ENCODE measurements at places on chromosomes 11 and 22.

- DNase-seq, result no peak
Observed at GRCh38 chr11:125174686-125175085, 10.1 kb downstream of the PKNOX2 start.

DNA sequence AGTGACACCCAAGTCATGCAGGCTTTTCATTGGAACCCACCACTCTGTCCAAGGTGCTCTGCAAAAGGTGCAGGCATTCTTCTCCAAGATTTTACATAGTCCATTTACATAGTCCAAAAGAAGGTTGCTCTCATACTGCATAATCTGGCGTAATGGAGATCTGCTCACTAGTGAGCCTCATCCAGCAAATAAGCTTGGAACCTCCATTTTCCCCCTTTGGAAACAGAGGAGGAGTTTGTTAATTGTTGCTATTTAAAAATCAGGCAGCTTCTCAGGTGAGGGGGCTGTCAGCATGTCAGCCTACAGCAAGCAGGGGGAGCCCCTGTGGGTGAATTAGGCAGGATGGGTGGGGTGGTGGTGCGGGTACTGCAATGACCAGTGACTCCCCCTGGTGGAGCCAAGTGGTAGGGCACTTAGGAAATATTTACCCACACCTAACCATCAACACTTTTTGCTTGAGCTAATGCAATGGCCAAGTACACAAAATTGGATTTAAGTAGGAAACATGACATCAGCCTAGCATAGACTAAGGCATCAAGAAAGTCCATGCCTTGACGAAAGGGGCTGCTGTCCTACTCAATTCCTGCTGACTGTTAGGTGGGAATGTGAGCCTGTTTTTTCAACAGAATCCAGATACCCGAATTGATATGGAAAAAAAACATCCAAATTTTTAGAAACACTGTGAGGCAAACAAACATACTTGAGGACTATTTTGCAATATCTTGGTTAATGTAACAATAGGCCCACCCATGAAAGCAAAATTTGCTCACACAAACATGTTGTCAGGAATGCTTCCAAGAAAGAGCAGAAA, 64.5 kb downstream of the AMBRA1 start:
- peak; percentile 64 for DNase-seq

GRCh38 chr11:66409226-66409625, 11.6 kb upstream of the NPAS4 start:
- DNase-seq, result no peak

- no peak for DNase-seq
Observed at GRCh38 chr22:42217752-42218280, 52.6 kb downstream of the TCF20 start.

- no peak for DNase-seq
Observed at GRCh38 chr11:108206171-108206570, 16.3 kb downstream of the NPAT start.

DNA sequence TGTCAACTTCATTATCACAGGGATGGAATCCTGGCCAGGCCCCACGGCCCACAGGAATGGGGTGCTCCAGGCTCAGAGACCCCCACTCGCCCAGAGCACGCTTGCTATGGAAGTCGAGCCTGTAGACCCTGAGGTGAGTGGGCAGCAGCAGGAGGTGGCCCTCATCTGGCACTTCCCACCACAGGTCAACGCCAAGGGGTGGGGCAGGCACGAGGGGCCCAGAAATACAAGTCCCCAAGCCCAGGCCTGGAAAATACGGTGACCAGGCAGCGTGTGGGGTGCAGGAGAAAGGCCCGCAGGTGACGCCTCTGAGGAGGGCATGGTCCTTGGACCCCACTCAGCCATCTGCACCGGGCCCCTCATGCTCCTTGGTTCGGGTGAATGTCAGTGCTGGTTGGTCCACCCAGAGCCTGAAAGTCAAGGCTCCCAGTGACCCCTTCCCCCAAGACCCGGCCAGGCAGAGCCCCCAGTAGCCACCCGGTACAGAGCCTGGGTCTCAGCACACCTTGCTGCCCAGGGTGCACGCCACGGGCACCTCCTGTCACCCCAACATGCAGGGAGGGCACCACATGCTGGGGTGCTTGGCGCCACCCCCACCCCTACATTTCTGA, 2.4 kb downstream of the MOB2 start:
- DNase-seq, result no peak

DNA sequence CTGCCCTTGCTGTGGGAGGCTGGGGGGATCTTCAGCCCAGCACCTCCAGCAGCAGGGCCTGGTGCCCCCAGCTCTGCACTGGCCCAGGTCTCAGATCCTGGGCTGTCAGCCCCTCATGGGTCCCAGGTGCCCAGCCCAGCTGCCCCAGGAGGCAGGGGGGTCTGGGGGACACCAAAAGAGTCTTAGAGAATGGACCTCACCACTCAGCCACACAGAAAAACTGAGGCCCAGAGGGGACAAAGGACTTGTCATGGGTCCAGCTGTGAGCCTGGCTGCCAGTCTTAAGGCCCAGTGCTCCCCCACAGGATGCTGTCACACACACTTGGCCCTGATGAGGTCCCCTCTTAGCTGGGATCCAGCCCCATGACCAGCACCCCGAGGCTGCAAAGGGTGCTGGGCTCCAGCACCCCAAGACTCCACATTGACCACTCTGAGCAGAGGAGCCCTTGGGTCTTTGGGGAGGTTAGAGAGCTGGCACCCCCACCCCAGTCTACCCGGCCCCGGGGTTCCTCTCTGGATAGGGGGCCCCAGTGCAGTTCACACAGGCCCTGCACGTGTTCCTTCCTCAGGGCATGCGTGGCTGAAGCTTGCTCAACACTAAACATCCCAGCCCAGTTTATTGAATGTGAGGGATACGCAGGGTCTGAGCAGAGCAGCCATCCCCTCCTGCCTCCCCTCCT, 54.4 kb downstream of the IGLL5 start:
- no peak for DNase-seq

DNA sequence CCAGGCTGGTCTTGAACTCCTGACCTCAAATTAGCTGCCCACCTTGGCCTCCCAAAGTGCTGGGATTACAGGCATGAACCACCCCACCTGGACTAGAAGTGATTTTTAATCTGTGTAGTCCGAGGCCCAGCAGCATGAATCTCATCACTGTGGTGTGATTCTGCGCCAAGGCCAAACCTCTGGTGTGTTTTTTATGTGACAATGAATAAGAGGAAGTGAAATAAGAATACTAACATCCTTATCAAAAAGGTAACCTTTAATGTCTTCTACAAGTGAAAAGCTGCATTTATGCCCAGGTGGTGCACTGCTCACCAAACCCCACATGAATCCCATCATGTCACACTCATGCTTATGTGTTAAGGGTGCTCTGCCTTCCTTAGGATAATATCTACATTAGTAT, 77.1 kb upstream of the OR9Q1 start:
- DNase-seq, result no peak

- no peak for DNase-seq
Observed at GRCh38 chr22:50302041-50302541, 5.4 kb downstream of the PLXNB2 start.

DNA sequence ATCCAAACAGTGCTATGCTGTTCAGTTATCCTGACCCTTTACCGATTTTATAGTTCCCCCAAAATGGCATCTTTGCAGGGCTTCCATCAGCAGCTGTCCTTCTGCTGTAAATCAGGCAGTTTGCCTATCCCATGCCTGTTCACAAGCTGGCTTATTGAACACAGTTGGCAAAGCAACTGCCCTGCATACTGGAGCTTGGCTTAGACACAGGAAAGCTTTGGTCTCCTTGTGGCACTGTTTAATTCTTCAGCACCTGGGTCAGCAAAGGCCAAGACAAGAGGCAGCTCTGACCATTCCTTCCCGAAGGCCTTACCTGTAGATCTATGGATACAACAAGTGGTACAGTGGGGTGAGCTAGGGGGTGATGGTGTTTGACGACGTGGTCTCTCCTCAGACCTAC, 32.2 kb downstream of the TSPAN18 start:
- DNase-seq, result no peak

DNA sequence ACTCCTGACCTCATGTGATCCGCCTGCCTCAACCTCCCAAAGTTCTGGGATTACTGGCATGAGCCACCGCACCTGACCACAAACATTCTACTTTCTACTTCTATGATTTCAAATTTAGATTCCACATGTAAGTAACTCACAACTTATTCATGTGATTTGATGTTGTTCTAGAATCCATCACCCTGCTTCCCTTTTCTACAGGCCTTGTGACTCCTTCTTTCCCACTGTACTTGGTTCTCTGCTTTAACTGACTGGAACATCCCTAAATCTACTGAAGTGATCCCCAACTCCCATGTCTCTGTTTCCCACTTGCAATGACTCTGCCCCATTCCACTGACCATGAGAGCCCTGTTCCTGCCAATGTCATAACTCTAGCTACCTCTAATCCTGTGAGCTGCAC, 25.7 kb upstream of the MRPL17 start:
- DNase-seq, result no peak

DNA sequence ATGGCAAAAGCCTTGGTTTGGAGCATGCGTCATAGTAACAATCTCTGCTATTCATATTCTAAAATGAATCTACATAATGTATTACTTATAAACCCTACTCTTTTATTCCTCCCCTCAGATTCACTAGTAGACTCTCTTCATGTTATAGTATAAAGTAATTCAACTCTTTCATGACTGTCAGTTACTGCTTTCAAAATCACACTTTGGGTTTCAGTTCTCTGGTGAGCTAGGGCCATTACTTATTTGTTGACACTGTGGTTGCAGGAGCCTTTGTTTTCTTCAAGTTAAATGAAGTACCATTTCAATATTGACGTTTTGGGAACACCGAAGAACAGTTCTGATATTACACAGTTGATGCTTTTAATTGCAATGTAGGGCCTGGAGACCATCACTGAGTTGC, 378.4 kb downstream of the DDX10 start:
- DNase-seq, result no peak
